SK-N-SH (cell line): ENCODE measurements at places on chromosomes 5 and 9.

GRCh38 chr5:45383985-45384384, 312.2 kb downstream of the HCN1 start:
- no peak for DNase-seq

DNA sequence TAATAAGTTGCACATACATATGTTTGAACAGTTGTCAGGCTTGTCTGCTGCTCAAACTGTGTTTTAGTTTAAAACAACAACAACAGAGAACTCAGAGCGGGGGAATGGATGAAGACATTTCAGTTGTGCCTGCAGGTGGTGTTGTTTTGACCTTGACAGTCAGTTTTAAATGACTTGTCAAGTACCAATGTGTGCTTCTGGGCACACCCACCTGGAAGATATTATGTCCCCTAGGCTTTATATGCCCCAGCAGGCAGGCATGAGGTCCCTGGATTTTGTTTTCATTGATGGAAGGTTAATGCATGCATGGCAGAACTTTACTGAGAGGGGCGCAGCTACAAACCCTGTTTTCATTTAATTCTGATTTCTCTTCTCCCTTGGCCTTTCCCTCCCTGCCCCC, 84.6 kb downstream of the AOPEP start:
- DNase-seq: no peak

- no peak for DNase-seq
Measured at GRCh38 chr5:96651047-96651446, 11.1 kb upstream of the CAST start.

GRCh38 chr9:95606489-95607350, 89.9 kb upstream of the PTCH1 start:
- no peak for DNase-seq

DNA sequence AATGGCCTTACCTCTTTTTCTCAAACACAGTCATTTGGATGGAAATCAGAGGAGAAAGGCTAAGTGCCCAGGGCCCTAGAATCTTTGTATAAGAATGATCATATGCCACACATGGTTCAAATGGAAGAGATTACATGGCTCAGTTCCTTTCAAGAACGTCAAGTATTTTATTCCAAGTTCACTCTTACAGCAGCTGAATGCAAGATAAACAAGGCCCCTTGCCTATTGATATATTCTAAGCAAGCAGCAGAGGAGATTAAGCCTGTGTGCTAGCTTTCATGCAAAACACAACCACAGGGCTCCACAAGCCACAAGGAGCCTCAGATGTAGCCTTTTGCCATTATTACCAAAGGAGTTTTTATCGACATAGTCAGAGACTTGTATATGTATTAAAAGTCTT, 55.3 kb upstream of the SLCO6A1 start:
- no peak for DNase-seq

DNA sequence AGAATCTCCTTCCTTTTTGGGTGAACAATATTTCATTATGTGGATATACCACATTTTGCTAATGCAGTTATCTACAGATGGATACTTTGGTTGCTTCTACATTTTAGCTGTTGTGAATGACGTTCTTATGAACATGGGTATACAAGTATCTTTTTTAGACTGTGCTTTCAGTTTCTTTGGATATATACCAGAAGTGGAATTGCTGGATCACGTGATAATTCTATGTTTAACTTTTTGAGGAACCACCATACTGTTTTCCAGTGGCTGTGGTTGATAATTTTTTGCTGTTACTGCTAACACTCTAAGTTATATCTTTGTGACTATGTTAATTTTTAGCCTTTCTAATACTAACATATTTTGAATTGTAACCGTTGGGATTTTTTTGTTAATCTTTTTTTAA, 12.5 kb downstream of the WDR70 start:
- no peak for DNase-seq

GRCh38 chr9:18923167-18923566, 109.8 kb downstream of the SAXO1 start:
- DNase-seq: no peak

DNA sequence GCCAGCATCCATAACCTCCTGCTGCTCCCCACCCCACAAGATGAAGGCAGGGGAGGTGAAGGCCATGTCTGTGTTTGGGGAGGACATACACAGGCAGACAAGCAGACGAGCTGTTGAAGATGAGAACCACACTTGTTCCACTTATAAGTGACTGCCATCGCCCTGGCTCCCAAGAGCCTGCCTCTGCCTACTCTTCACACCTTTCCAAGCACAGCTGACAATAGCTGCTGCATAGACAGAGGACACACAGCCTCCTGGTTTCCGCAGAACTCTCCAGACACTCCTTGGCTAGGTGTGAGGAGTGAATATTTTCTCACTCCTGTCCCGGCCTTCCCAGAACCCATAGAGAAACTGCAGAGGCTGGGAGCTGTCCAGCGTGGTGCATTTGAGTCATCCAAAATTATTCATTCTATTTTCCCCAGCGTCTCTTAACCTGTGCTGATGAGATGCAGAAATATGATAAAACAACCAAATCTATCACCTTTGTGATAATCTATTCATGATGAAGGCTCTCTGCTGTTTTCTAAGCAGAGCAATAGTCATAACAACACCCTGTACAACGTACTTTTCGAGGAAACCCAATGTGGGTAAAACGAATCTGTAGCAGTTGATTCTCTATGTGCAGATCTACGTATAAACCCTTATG, 24.7 kb downstream of the KLF9 start:
- DNase-seq: no peak

DNA sequence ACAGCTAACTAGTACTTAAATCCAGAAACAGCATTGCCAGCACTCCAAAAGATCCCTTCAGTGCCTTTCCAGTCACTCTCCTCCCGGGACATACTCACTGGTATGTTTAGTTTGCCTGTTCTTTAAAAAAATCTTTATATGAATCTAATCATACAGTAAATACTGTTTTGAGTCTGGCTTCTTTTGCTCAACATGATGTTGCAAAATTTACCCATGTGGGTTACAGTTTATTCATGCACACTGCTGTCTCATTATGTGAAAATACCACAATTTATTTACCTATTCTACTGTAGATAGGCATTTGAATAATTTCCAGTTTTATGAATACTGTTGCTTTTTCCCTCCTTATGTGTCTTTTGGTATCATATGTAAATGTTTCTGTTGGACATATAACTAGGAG, 13.5 kb downstream of the NDFIP1 start:
- DNase-seq: no peak

DNA sequence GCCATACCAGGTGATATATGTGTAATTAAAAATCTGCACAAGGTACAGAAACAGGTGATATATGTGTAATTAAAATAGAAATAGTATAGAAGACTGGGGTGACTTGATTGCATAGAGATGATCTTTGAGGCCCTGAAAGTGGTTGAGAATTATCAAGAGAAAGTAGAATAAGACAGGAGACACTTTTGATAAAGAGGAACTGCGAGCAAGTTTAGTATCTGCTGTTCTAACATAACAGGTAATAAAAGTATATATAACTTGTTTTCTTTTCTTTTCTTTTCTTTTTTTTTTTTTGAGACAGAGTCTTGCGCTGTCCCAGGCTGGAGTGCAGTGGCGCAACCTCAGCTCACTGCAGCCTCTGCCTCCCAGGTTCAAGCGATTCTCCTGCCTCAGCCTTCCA, 5.4 kb downstream of the SNX2 start:
- no peak for DNase-seq

DNA sequence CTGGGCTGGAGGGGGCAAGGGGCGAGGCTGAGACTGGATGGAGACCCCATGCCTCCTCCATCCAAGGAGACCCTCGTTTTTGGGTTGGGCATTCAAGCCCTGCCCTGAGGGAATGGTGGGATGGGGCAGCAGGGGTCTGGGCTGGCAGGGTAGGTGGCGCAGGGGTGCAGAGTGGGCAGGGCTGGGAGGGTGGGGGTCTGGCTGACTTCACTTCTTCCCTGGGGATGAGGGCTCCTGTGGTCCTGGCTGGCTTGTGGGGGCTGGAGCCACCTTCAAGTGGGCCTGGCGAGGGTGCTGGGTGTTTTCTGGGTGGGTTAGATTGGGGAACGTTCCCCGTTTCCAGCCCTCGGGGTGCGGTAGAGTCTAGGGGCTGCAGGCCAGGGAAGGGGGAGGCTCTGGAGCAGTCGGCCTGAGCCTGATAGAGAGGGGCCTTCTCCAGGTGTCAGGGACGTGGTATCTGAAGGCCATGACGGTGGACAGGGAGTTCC, 412 bp downstream of the LCN1 start:
- no peak for DNase-seq

GRCh38 chr5:170254056-170254455, 21.3 kb downstream of the C5orf58 start:
- DNase-seq: no peak

- no peak for DNase-seq
Measured at GRCh38 chr9:80811656-80812055, 877.7 kb downstream of the TLE1 start.

GRCh38 chr5:152405145-152405544, at the start of gene NMUR2:
TSS of gene NMUR2 (minus strand) at chr5:152405279. CDS start at chr5:152405113, 166 bp downstream.
- peak; percentile 54 for DNase-seq

DNA sequence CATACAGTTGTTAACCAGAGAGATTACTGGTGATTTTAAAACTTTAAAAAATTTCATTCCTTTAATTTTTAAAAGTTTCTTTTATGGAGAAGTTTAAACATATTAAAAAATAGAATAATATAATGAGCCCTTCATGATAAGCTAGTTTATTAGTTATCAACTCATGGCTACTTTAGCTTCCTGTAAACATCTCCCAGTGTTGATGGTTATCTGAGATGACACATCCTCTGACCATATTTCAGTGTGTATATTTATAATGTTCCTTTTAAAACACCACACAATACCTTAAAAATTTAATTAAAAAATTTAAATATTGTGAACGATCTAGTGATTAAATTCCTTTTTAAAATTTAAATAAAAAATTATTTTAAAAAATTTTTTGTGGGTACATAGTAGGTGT, 74.1 kb downstream of the IPO11 start:
- DNase-seq: peak; percentile 9
